ENCODE measurements at places on chromosomes 12 and 14.

- no peaks in the 10 kb centered on the region for H3K27me3 ChIP-seq
- DNase-seq = no peak
- no peaks in the 10 kb centered on the region for H3K4me1 ChIP-seq
- H3K27ac ChIP-seq = no peak overlapping the region
Measured at GRCh38 chr14:83632375-83632774, 1897.6 kb upstream of the FLRT2 start.

- H3K4me1 ChIP-seq = no peaks in the 10 kb centered on the region
- no peak overlapping the region for H3K4me3 ChIP-seq
- no peaks in the 10 kb centered on the region for H3K27me3 ChIP-seq
- DNase-seq = no peak
- no peaks in the 10 kb centered on the region for H3K36me3 ChIP-seq
Measured at GRCh38 chr12:93200291-93200917, 177.3 kb upstream of the NUDT4 start.

DNA sequence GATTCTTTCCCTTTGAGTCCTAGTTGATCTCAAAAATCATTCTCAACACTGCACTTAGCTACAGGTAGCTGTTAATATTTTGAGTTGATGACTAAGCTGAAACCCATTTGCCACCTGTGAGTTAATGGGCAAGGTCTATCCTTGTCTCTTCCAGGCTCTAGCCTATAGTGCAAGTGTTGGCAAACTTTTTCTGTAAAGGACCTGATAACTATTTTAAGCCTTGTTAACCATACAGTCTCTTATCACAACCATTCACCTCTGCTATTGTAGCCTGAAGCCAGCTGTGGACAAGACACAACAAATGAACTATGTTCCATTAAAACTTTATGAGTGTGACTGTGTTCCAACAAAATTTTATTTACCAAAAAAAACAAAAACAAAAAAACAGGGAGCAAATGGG is 19.4 kb downstream of the RAP1B start:
- no peak overlapping the region for H3K27ac ChIP-seq
- no peak for DNase-seq
- peaks cover 35% of the 10 kb centered on the region for H3K4me1 ChIP-seq
- no peak overlapping the region for H3K4me3 ChIP-seq

DNA sequence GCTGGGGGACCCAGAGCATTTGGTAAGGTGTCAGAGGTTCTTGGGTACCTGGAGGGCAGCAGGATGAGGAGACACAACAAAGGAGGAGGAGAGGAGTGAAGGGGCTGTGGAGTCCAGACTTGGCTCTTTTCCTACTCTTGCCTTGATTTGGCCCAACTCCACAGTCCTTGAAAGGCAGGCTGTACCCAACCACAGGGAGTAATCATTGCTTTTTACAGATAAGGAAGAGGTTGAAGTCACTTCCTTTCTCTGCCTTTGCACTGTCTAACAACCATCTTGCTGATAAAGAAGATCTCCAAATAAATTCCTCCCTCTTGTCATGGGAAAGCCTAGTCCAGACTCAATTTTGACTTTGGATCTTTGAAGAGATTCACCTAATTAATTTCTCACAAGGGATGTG is 226.8 kb upstream of the HMGA2 start:
- no peaks in the 10 kb centered on the region for H3K4me1 ChIP-seq
- H3K27me3 ChIP-seq = no peaks in the 10 kb centered on the region
- H3K27ac ChIP-seq = no peak overlapping the region
- DNase-seq = no peak
- no peak overlapping the region for H3K4me3 ChIP-seq

- H3K4me1 ChIP-seq = peaks cover 10% of the 10 kb centered on the region
- no peak overlapping the region for H3K4me3 ChIP-seq
- no peak for DNase-seq
Measured at GRCh38 chr12:11822081-11822834, 172.8 kb downstream of the ETV6 start.

DNA sequence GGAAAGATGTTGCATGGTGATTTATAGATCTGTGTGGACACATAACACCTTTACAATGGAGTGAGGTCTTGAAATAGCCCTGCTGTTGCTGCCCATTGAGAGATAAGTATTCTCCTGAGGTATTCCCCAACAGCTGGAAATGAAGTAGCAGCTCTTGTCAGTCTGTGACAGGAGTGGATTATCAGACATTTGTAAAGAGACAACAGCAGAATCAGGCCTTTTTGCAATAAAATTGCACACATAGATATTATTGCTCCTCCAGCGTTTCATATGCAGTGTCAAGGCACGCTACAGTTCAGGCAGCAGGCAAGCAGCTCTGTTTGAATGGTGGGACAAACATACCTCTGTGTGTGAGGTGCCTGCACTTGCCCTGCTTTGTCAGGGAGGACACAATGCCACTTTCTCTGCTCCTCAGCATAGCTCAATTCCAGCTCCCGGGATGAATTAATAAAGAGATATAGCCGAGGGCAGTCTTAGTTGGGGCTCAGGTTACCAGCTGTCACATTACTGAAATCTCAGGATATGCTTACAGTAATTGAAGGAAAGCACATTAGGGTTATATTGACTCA is 49.4 kb downstream of the BICD1 start:
- H3K27me3 ChIP-seq = no peaks in the 10 kb centered on the region
- no peaks in the 10 kb centered on the region for H3K36me3 ChIP-seq
- H3K4me3 ChIP-seq = no peak overlapping the region
- no peak overlapping the region for H3K27ac ChIP-seq
- DNase-seq = no peak

- no peak for DNase-seq
- no peaks in the 10 kb centered on the region for H3K36me3 ChIP-seq
- peaks cover 7% of the 10 kb centered on the region for H3K4me1 ChIP-seq
Measured at GRCh38 chr14:93023039-93023438, 92.7 kb downstream of the ITPK1 start.

GRCh38 chr14:22555384-22556011 is 33.5 kb downstream of the DAD1 start:
- peak overlapping the region; percentile 40 for H3K4me3 ChIP-seq
- H3K27ac ChIP-seq = peak overlapping the region; percentile 96
- no peaks in the 10 kb centered on the region for H3K27me3 ChIP-seq
- H3K36me3 ChIP-seq = peaks cover 20% of the 10 kb centered on the region
- peaks cover 89% of the 10 kb centered on the region for H3K4me1 ChIP-seq

- DNase-seq = no peak
- no peaks in the 10 kb centered on the region for H3K4me1 ChIP-seq
- no peaks in the 10 kb centered on the region for H3K27me3 ChIP-seq
- no peak overlapping the region for H3K27ac ChIP-seq
- no peak overlapping the region for H3K4me3 ChIP-seq
- H3K36me3 ChIP-seq = no peaks in the 10 kb centered on the region
Measured at GRCh38 chr12:49146406-49146805, 15.2 kb upstream of the TUBA1B start.

GRCh38 chr14:81302638-81303037 is 81.9 kb upstream of the GTF2A1 start:
- no peak for DNase-seq
- H3K27me3 ChIP-seq = no peaks in the 10 kb centered on the region
- no peaks in the 10 kb centered on the region for H3K36me3 ChIP-seq
- no peak overlapping the region for H3K4me3 ChIP-seq
- H3K4me1 ChIP-seq = no peaks in the 10 kb centered on the region

DNA sequence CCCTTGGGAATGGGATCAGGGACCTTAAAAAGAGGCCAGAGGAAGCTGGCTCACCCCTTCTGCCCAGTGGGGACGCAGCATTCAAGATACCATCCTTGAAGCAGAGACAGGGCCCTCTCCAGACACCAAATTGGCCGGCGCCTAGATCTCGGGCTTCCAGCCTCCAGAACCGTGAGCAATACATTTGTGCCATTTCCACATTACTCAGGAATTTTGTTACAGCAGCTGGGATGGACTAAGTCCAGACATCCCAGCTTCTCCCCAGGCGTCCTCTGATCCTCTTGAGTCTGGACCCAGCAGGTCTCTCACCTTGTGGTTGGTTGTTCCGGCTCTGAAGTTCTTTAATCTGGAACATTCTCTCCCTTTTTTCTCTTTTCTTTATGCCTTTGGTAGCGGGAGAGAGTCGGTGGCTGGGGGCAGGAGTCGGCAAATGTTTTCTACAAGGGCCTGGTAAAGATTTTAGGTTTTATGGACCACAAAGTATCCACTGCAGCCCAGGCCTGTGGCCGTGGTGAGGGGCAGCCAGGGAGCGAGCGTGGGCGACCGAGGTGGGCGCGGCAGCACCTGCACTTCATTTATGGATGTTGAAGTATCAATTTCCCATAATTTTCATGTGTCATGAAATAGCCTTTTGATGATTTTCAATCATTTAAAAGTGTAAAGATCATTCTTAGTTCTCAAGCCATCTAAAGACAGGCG is 4.8 kb downstream of the CEP170B start:
- no peaks in the 10 kb centered on the region for H3K36me3 ChIP-seq
- no peaks in the 10 kb centered on the region for H3K4me1 ChIP-seq
- H3K4me3 ChIP-seq = no peak overlapping the region
- no peaks in the 10 kb centered on the region for H3K27me3 ChIP-seq
- DNase-seq = no peak

GRCh38 chr12:113397497-113398197 is 6.0 kb downstream of the SDS start:
- no peaks in the 10 kb centered on the region for H3K4me1 ChIP-seq
- no peak overlapping the region for H3K27ac ChIP-seq
- H3K36me3 ChIP-seq = no peaks in the 10 kb centered on the region
- H3K4me3 ChIP-seq = no peak overlapping the region

DNA sequence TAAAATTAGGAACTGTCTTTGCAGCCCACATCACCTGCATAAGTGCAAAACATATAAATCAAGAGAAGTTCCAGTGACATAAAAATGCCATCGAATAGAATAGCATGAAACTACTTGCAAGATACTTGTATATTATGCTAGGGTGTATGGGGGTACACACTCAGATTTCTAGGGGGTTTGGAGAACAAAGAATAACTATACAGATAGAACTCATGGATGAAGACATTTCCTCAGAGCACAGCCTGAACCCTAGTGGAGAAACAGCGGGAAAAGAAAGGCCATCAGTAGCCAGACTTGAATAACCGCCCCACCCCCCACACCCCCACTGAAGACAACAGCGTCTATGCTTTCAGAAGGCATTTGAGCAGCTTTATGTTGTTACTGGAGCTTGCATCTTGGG is 425.8 kb downstream of the NPAS3 start:
- H3K4me3 ChIP-seq = no peak overlapping the region
- no peak for DNase-seq
- H3K36me3 ChIP-seq = no peaks in the 10 kb centered on the region

DNA sequence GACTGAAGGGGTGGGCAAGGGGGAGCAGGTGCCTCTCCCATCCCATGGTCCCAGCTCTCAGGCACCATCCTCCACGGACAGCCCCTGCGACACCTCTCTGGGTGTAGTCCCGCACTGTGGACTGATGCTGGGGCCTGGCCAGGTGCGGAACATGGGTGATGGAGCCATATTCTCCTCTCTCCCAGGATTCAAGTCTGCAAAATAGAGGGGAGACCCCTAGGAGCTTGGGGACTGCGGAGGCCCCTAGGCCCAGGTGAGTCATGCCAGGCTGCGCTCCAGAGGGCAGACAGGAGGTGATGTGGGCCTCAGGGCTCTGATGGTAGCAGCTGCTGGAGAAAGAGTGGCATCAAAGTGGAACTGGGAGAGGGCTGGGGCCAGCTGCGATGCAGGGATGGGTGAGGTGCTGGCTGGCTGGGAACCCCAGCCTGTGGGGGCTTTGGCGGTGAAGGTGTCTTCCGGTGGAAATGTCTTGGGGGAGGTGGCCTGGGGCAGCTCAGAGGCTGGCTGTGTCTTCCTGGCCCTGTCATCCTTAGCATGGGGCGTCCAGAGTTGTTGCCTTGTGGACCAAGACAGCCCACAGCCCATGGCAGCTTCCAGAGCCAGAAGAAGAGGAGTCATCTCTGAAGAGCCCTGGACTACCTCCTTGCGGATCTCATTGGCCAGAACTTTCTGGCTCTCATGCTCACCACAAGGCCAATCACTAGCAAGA is 149.1 kb downstream of the KIF26A start:
- DNase-seq = no peak
- no peak overlapping the region for H3K27ac ChIP-seq
- H3K4me1 ChIP-seq = no peaks in the 10 kb centered on the region
- no peaks in the 10 kb centered on the region for H3K36me3 ChIP-seq
- H3K27me3 ChIP-seq = no peaks in the 10 kb centered on the region

- H3K27me3 ChIP-seq = no peaks in the 10 kb centered on the region
- H3K27ac ChIP-seq = no peak overlapping the region
- no peak overlapping the region for H3K4me3 ChIP-seq
- DNase-seq = no peak
Measured at GRCh38 chr12:70581208-70581607, 56.0 kb downstream of the PTPRB start.

DNA sequence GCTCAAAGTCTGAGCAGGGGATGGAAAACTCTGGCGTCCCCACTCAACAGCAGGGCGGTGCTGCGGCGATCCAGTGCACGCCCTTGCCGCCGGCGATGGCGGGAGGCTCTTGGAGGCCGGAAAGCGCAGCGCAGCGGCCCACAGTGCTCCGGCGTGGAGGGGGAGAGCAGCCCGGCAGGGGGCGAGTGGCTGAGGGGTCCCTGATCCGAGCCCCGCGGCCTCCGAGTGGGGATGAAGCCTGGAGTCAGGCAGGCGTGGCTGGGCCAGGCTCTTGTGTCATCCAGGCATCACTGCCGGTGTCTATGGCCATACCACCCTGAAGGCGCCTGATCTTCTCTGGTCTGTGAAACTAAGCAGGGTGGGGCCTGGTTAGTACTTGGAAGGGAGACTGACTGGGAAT is 183.1 kb downstream of the ALG10 start:
- no peak overlapping the region for H3K4me3 ChIP-seq
- no peaks in the 10 kb centered on the region for H3K36me3 ChIP-seq
- H3K4me1 ChIP-seq = no peaks in the 10 kb centered on the region
- H3K27ac ChIP-seq = no peak overlapping the region
- H3K27me3 ChIP-seq = no peaks in the 10 kb centered on the region

DNA sequence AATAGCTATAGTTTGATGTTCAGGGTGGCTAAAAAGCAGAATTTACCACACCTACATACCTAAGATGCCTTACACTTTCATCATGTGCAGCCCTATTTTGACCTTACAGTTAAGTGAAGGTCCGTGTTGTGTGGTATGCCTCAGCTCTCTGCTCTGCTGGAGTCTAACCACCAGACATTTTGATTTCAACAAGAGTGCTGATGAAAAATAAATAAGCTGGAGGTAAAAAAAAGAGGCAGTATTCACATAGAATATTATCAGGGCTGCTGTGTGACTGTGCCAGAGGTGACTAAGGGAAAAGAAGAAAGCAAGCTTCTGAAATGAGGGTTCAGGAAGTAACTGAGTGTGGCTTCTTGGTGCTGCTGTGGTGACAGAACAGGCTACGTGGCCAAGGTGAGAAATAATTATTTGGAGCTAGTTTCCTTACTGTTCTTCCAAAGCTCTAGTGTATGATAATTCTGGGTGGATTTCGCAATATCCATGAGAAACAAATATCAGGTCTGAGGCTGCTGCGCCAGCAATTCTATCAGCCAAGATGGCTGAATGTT is 188.8 kb downstream of the STXBP6 start:
- no peak overlapping the region for H3K4me3 ChIP-seq
- H3K27me3 ChIP-seq = no peaks in the 10 kb centered on the region
- H3K27ac ChIP-seq = no peak overlapping the region
- no peak for DNase-seq

All from naive thymus-derived CD4-positive, alpha-beta T cell (primary cell).